ENCODE measurements at places on chromosomes 11 and 22. TPM values are rescaled to one million over a fixed set of nuclear protein-coding genes. Genes with fewer than 3 reads are reported as not detected.

PHLDA2 gene
- 1.1 TPM for total RNA-seq

GRCh38 chr11:115927823-115928329 lies 423.7 kb upstream of the CADM1 start:
- no peak for DNase-seq

CD6 gene
- total RNA-seq: 0.39 TPM

- DNase-seq: no peak
These were observed 281.8 kb downstream of the ETS1 start for GRCh38 chr11:128305588-128305987.

- DNase-seq: no peak
These were observed 1.8 kb downstream of the VSIG10L2 start for GRCh38 chr11:125947419-125948277.

RASGRP2 gene
- 0.93 TPM for total RNA-seq

- DNase-seq: no peak
These were observed 811.1 kb upstream of the RAG2 start for GRCh38 chr11:37409124-37409523.

DNA sequence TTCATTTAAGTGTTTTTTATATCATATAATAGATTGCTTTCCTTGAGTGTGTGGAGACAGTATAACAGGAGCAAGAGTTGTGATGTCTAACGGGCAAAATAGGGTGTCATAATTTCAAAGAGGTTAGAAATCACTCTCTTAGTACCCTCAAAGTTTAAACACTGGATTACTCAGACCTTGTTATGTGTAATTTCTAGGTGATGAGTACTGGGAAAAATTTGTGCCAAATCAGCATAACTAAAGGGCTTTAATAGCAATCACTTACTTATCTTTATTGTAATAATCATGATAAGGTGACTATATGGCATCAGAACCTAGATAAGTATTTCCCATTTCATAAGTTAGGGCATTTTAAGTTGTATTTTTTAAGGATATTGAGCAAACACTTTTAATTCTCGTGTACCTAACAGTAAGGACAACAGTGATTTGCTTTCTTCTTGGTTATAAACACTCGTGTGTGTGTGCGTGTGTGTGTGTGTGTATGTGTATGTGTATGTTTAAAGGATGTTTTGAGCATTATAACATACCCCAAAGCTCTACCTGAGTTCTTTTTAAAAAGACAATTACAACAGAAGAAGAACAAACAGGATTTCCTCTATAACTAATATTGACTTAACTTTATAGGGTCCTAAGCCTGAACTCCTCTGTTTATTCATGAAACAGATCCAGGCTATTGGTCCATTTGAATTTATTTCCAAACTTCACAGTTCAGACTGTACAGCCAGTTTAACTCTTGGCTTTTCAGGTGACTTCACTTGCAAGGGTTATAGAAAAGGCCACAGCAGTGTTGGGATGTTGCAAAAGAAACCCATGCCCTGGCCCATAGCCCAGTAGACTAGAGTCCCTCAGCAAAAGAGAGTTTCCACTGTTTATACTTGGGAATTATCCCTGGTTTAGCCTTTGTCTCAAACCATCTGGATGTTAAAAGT lies 23.7 kb upstream of the PDE3B start:
- DNase-seq: no peak

DNA sequence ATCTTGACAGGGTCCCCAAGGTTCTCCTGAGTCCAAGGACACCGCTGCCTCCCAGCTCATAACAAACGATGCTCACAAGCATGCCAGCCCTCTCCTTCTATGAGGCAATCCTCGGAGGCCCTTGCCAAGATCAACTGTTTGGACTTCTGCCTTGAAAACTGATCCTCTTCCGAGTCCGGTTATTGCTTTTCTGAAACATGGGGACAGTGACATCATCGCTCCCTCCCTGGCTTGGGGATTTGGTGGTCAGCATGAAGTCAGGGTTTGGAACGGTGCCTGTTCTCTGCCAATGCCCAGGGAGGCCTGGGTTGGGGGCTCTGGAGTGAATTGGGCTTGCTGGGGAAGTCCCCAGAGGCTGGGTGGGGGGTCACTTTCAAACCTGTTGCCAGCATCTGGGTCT lies 149.3 kb downstream of the FBXO7 start:
- no peak for DNase-seq

KRTAP5-8 gene
- total RNA-seq: not detected

GRCh38 chr11:13288375-13289029 lies 10.9 kb downstream of the BMAL1 start:
- no peak for DNase-seq

DNA sequence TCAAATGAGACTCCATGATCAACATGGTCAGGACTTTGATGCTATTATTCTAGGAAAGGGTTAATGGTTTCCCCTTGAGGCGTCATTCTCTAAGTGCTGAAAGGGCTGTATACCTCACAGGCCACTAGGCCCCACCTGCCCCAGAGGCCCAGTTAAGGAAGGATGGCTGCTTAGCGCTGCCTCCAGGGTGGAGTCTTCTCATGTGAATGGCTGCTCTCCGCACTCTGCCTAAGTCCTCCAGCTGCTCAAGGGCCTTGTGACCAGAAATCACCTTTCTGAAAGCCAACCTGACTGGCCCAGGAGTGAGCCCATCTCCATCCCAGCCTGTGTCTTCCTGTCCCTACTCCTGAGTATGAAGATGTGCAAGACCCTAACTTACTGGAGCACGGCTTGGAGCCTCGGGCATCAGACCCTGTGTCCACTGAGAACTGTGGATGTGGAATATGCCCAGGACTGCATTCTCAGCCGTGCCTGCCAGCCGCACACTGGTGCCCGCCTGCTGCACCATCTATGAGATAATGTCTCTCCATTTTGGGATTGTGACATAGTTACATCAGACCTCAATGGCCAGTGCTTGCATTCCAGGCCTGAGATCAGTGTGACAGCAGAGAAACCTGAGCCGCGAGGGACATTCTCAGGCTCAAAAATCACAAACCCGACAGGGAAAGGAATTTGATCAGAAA lies 51.0 kb downstream of the SNX19 start:
- no peak for DNase-seq

GRCh38 chr22:43390872-43391271 lies 20.9 kb upstream of the MPPED1 start:
- no peak for DNase-seq

OR5AL1 gene
- not detected for total RNA-seq

GRCh38 chr11:47393163-47394049 lies 15.0 kb upstream of the SLC39A13 start:
- DNase-seq: no peak

DNA sequence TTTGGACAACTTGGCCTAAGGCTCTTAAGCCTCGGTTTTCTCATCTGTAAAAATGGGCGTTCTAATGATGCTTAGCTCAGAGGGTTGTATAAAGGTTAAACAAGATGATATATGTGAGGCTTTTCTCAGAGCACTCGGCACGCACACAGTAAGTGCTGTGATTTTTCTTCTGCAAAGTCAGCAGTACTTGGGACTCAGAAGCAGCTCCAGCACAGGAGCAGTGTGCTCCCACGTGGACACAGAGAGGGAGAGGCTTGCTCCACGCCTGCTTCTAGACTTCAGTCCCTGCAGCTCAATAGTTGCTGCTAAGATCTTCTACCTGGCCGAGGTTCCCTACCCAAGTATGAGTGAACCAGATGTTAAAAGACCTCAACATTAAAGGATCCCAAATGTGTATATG lies 39.9 kb upstream of the PHF21A start:
- DNase-seq: no peak

DNA sequence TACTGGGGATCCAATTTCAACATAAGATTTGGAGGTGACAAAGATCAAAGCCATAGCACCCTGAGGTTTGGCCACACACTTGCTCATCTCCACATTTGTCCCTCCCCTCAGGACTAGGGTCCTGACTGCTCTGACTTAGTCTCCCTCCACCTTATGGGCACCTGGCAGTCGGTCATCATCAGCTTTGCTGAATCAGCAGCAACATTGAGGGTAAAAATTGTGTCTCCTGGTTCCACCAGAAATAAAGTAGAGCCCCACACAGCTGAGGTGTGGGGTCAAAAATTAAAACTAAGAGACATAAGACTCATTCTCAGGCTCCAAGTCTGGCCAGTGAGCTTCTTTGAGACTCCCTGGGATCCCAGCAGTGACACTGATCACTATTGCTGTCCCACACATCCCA lies 56.2 kb downstream of the GGTLC2 start:
- no peak for DNase-seq

OR51B5 gene
- total RNA-seq: not detected

DNA sequence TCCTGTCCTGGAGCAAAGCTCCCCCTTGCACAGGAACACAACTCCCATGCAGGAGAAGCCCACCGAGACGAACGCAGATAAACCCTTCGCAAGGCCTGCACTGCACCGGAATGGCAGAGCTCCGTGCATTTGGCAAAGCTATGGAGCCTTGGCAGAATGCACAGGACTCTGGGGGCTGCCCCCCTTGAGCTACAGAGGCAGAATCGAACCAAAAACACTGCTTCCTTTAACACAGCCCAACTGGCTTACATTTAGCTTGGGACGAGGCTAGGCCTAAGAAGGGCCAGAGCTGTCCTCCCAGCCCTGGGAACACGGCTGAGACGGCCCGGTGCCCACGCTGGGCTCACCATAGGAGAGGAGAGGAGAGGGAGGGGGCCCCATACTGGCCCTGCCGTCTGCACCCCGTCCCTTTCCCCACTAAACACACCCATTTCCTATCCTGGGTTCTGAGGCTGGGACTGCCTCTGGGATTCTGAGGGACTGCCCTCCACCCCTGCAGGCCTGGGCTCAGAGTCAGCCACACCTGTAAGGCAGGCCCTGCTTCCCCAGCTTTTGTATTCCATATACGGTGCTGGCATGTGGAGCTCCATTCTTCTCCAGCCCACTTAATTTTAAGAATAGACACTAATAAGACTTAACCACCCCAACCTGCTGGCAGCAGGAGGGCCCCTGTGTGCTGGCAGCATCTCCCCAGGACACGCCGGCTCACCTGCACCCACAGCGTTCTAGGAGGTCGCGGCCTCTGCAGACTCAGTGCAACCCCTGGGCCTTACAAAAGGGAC lies 32.9 kb downstream of the PPM1F start:
- DNase-seq: no peak

GRCh38 chr11:6992026-6992425 lies 28.1 kb downstream of the ZNF214 start:
- DNase-seq: no peak

SERGEF gene
- 41.6 TPM for total RNA-seq

DNA sequence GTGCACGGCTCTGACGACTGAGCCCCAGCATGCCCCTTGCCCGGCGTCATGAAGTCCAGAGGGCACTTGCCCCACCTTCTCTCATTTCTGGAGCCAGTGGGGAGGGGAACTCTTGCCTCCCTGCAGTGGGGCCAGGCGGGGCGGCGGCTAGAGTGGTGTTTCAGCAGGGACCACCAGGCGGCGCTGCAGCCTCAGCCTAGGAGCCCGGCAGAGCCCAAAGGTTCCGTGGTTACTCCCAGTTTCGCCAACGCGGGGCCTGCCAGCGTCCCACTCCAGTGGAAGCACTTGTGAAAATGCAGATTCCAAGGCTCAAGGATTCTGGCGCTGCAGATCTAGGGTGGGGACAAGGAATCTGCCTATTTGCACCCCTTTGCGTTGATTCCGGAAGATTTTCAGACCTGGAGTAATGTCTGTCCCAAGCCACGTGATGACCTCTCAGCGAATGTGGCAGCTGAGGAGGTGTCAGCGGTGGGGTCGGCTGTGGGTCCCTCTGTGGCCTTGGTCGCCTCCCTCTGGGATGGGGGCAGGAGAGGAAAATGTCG lies 55.7 kb downstream of the CD82 start:
- DNase-seq: peak; percentile 90

HIKESHI gene
- 52.6 TPM for total RNA-seq

DNA sequence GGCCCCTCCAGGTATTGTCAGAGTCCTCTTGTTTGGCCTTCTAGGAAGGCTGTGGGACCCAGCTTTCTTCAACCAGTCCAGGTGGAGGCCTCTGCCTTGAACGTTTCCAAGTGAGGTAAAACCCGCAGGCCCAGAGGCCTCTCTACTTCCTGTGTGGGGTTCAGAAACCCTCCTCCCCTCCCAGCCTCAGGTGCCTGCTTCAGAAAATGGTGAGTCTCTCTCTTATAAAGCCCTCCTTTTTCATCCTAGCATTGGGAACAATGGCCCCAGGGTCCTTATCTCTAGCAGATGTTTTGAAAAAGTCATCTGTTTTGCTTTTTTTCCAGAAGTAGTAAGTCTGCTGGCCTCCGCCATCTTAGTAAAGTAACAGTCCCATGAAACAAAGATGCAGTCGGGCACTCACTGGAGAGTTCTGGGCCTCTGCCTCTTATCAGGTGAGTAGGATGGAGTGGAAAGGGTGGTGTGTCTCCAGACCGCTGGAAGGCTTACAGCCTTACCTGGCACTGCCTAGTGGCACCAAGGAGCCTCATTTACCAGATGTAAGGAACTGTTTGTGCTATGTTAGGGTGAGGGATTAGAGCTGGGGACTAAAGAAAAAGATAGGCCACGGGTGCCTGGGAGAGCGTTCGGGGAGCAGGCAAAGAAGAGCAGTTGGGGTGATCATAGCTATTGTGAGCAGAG lies at the start of gene CD3E:
Gene CD3E (plus strand): TSS at position 163 of the 681 bp plus-strand sequence. CDS start 223 bp downstream, at position 386.
- DNase-seq: no peak

DNA sequence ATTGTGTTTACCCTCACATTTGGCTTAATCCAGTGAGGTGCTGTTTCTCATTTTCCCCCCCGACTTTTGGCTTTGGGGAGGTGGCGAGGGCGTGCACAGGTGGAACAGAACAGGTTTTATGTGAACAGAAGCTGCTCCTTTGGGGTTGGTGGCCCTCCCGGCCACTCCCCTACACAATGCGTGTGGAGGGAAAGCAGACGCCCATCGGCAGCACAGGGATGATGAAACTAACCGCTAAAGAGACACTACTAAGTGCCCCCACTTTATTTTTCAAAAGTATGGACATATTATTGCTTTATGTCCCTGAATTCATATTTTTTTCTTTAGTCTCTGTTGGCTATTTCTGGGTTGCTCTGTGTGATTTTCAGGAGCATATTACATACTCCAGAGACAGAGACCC lies 160.9 kb downstream of the ENTHD1 start:
- DNase-seq: no peak

DNA sequence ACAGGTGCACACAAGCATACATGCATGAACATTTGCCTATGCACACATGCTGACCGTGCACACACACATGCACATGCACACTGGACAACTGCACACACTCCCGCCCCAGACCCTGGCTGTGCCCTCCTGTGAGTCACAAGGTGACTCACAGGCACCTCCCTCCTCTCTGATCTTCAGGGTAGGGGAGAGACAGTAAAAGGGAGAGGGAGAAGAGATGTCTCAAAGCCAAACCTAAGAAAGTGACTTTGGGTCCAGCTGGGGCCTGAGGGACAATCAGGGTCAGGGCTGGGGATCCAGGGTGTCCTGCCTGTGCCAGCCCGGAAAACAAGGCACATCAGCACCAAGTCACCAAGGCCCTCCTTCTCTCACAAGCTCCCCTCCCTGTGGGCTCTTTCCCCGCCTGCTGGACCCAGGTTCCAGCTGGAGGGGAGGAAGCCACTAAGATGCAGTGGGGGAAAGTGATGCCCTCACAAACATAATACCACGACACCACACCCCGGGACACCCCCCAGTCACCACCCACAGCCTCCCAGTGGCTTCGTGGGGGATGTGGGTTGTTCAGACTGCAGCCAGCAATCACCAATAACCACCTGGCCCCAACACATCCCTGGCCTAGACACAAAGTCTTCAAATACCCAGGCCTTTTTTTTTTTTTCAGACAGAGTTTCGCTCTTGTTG lies 39.3 kb downstream of the PDGFB start:
- no peak for DNase-seq

KRTAP5-11 gene
- not detected for total RNA-seq

MN1 gene
- total RNA-seq: 19.0 TPM

LIF gene
- total RNA-seq: 0.57 TPM

FOLR2 gene
- total RNA-seq: not detected

GRCh38 chr11:61152816-61153592 lies 8.2 kb downstream of the VPS37C start:
- no peak for DNase-seq

RTN4R gene
- total RNA-seq: 19.0 TPM

- no peak for DNase-seq
These were observed 238.6 kb downstream of the GRM5 start for GRCh38 chr11:88827018-88827676.

ANGPTL5 gene
- not detected for total RNA-seq
